ENCODE measurements at places on chromosomes 5 and 9.
A peak's percentile ranks its signal among the peaks of the same experiment; 100 is the strongest.

GRCh38 chr5:176621661-176622079, 8.7 kb downstream of the SNCB start:
- DNase-seq: no peak

- peak; percentile 14 for DNase-seq
Measured at GRCh38 chr5:96434201-96434645, 1.2 kb upstream of the PCSK1 start.

GRCh38 chr5:172303162-172303561, 19.6 kb upstream of the UBTD2 start:
- no peak for DNase-seq

- DNase-seq: no peak
Measured at GRCh38 chr5:32559411-32559810, 25.9 kb upstream of the SUB1 start.

- peak; percentile 21 for DNase-seq
Measured at GRCh38 chr9:100352201-100352726, 478 bp downstream of the TEX10 start.

DNA sequence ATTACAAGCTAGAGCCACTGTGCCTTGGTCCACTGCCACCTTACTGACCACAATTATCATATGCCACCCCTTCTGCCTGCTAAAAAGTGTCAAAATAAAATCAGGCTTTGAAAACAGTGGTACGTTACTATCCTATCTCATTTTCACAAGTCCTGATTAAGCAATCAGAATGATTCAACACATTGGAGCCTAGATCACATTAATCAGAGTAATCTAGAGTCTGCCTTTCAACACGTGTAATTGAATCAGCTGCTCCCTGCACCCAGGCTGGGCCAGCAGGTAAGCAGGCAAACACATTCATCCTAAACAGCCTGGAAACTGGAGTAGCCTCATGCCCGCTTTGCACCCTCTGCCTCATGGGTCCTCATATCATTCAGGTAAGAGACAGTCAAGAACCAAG, 186.2 kb downstream of the DCP2 start:
- DNase-seq: no peak

DNA sequence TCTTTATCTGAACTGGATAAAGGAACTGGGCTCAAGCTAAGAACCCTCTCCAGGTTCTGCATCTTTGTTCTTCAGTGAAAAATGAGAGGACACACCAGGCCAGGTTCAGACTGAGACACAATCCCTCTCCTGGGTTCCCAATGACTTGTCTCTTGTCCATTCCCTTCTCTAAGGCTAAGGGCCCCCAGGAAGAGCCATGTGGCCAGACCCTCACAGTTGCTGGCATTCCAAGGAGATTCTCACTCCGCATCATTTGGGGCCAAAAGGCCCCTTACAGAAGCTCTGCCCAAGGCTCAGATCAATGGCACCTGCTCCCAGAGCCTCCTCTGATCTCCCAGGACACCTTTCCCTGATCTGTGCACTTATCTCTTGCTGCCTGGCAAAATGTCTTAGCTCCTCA, 4.9 kb downstream of the IL4 start:
- no peak for DNase-seq

All from CD4-positive, alpha-beta T cell treated with Interleukin-21 for 1 hour (primary cell).